Stimulated activated CD4-positive, alpha-beta T cell treated with anti-CD3 and anti-CD28 coated beads, Interleukin-15, amount 100 ng/mL, for 1 hour (primary cell): ENCODE measurements at places on chromosomes 11 and 22.

GRCh38 chr11:119673052-119673758 is 55.8 kb downstream of the NECTIN1 start:
- no peak for DNase-seq

- no peak for DNase-seq
Measured at GRCh38 chr22:24066865-24067264, 55.8 kb downstream of the CABIN1 start.

- DNase-seq: no peak
Measured at GRCh38 chr11:114290503-114291235, 5.5 kb upstream of the NNMT start.

DNA sequence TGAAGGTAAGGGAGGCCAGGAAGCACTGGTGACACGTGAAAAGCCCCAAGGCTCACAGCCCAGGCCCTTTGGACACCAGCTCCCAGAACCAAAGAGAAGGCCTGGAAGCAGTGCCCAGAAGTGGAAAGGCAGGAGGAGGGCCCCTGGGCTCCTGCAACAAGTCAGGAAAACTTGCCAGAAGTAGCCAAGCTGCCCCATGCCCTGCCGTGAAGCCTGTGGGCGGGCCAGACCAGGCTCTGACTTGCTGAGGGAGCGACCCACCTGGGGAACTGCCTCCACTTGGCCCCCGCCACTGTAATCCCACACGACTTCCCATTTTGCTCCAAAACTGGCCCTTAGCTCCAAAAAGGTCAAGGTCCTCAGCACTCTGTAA is 51.3 kb upstream of the ARFGAP3 start:
- no peak for DNase-seq

DNA sequence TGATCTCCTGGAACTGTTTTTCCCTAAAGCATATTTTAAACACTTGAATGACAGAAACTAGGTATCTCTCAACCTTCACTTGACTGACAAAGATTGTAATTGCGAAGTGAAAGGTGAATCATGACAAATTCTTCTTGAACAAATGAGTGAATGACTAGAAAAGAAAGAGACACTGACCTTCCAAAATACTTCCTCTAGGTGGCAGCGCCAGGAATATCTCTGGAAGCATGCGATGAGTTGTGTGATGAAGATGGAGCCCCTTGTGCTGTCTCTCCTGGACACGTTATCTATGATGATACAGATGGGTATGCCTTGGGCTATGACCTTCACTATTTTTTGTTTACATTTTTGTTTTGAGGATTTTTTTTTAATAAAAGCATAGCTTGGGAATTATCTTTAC is 7.0 kb upstream of the CASP12 start:
- no peak for DNase-seq
